Stimulated activated CD8-positive, alpha-beta memory T cell treated with anti-CD3 and anti-CD28 coated beads, Interleukin-15, amount 100 ng/mL, for 24 hours (primary cell): ENCODE measurements at places on chromosomes 2 and 18.

DNA sequence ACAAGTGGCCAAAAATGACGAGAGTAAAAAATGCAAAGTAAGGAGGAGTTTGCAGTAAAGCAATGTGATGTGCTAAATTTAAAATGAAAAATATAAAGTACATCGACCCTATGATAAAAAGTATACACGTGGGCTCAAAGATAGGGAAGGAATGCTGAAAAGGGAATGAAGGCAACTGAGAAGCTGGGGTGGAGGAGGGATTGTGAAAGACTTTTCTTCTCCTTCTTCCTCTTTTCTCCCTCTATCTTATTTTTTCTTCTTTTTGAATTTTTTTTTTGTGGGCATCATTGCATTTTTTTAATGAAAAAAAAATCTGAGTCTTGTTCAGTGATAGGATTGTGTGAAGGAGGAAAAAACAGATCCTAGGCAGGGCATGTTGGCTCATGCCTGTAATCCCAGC, 57.6 kb upstream of the STK17B start:
- DNase-seq = no peak

GRCh38 chr2:43810888-43811287, 27.8 kb downstream of the ABCG5 start:
- no peak for DNase-seq

GRCh38 chr2:12430407-12431133, 286.2 kb upstream of the TRIB2 start:
- DNase-seq = no peak

GRCh38 chr18:79208906-79209305, 139.7 kb downstream of the ATP9B start:
- DNase-seq = no peak

DNA sequence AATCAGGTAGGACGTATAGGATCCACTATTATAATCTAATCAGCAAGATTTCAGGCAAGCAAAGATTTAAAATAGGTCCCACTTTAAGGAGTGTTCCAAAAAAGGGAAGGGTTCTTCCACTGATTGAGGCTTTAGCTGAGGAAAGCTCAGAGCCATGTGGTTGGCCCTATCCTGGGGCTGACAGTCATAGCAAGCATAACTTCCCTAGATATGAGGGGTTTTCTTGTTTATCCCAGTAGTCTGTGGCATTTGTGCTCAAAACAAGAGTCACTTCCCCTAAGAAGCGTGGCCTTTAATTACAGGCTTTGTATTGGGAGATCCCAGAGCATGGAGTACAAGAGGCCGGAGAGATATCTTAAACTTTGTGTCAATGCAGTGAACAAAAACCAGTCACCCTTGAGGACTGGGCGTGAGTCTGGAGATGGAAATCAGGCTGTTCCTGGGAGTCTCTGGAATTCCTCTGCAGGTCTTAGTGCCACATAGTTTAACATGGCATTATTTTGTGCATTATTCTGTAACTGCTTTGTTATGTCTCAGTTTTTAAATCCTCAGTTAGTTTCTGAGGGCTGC, 136.9 kb upstream of the FBXO11 start:
- no peak for DNase-seq
